Tibial nerve (tissue), 4 donors: ENCODE measurements at places on chromosomes 4 and X. TPM values are rescaled to one million over a fixed set of nuclear protein-coding genes. Genes with fewer than 3 reads are reported as not detected.

DNA sequence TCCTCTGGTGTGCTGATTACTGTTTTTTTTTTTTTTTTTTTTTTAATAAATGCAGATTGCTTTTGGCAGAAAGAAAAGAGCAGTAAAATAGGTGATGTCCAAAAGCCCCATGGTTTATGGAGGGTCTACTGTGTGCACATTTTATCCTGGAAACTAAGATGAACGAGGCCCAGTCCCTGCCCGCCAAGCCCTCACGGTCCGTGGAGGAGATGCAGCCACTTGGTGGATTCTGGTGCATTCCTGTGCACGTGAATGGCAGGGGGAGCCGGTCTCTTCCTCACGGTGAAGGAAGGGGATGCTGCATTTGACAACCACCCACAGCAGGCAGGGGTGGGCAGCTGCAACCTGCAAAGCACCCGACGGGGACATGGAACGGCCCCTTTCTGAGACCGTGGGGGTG is 100.2 kb upstream of the AFAP1 start:
- DNase-seq, result no peak

DNA sequence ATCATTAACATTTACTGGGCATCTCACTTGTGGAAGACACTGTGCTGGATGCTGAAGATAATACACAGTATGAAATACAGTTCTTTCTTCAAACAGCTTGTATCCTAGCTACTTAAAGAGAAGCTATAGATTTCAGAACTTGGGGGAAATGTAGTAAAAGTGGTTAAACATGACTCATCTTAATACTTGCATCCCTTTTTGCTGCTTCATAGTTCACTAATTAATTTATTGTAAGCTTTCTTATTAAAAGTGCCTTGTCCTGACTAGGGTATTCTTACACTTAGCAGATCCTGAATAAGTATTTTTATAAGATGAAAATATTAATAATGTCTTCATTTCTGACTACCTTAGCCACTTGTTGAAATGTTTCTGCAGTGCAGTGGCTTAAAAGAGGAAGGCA is 132.8 kb upstream of the STIM2 start:
- DNase-seq, result no peak

DNA sequence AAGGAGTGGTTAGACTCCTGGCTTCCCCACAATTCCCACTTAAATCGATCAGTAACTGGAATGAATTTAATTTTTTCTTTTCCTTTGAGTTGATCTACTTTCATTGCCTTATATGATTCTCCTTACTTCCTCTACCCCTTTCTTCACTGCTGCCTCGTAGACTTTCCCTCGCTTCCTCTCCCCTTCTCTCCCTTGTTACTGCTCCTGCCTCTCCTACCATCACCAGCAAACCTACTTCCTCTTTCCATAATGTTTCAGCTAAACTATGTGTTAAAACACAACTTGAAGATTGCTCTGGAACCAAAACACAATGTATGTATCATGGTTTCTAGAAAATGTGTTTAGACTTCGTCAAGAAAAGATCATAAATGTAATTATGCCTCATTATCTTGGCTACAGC is 132.0 kb upstream of the TET2 start:
- DNase-seq, result no peak

DNA sequence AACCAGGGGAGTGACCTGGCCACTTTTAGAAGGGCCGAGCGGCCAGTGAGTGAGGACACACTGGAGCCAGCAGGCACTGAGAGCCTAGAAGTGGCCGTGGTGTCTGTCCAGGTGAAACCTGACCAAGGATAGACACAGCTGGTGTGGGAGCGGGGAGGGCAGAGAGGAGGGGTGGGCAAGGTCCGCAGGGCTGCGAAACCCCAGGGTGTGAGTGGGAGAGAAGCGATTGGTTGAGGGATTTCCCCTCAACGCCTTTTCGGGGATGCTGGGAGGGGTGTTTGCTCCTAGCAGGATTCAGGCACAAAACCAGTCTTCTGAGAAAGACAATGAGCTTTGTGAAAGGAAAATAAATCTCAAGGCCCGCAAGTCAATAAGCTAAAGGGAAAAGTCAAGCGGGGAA is 33.2 kb upstream of the ARSD start:
- no peak for DNase-seq

- no peak for DNase-seq
Measured at GRCh38 chrX:122739770-122740169, 444.3 kb upstream of the GRIA3 start.

Gene ADGRG2
- 4.2 TPM for total RNA-seq

Gene HS3ST1
- total RNA-seq, result 0.21 TPM

Gene SPANXA2
- not detected for total RNA-seq
